ENCODE measurements at places on chromosomes 7 and 10. TPM values are rescaled to one million over a fixed set of nuclear protein-coding genes. Genes with fewer than 3 reads are reported as not detected.

Gene PBLD
- total RNA-seq, result 1.3 TPM

Gene FEZF1
- total RNA-seq, result not detected

Gene YWHAG
- 96.9 TPM for total RNA-seq

Gene NANOS1
- 0.52 TPM for total RNA-seq

Gene PAX4
- total RNA-seq, result not detected

Gene KCNIP2
- total RNA-seq, result 0.79 TPM

Gene PDE6C
- total RNA-seq, result not detected

Gene ANKRD22
- total RNA-seq, result not detected

Gene TLX1
- total RNA-seq, result not detected

Gene RBM20
- total RNA-seq, result 0.40 TPM

Gene DLG5
- total RNA-seq, result 2.6 TPM

DNA sequence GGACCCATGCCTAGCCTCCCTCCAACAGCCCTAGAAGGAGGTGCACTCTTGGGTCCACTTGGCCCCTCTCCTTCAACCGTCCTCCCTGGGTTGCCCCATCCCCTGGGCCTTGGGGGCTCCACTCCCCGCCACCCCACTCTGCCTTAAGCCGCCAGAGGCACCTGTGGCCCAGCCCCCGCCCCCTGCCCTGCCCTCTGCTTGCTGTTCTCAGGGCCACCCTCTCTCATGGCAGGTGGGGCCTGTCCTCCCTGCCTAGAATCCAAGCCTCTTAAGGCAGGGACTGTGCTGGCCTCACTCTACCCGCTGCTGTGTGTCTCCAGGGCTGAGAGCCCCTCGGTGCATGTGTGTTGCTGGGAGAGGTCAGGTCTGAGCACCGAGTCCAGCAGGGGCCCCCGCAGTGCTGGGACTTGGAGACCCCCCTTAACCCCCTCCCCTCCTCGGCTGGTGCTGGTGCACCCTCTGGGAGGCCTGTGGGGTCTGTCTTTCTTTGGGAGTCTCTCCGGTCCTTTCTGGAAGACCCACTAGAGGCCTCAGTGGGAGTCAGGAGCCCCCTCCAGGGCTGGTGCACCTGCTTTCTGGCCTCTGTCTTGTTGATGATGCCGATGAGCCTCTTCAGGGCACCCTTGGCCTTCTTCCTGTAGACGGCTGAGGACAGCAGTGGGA is 43.8 kb downstream of the CFAP46 start:
- no peak for DNase-seq

DNA sequence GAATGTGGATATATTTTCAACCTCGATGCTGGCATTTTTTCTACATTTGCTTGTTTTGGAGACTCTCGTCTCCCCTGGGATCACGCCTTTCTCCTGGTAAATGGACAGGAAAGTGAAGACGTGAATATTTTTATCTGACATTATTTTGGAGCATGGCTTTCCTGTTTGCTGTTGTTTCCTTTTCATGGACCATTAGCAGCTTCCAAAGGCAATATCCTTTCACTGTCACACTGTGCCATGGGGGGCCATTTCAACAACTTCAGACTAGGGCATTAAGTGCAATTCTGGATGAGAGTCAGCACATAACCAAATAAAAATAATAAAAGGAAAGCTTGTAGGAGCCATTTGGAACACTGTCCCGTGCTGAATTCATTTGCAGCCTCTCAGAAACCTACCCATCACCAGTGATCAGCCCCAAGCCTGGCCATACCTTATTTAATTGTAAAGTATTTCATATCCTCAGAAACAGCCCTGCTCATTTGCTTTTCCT is 75.9 kb upstream of the NEUROD6 start:
- no peak for DNase-seq

DNA sequence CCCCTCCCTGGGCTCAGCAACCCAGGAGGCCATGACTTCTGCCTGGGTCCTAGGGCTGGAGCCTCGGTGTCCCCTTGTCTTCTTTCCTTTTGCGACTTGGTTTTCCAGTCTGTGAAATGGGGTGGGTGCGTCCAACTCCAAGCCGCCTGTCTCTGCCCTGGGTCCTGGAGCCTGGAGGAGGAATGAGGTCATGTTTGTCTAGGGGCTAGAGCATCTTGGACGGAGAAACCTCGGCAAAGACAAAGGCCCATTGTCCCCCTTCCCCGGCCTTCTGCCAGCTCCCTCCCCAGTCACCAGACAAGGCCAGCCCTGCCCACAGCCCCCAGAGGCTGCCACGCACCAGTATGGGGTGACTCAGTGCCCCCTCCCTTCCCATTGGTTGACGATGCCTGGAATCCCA is 39.8 kb upstream of the ELN start:
- no peak for DNase-seq

- no peak for DNase-seq
Observed at GRCh38 chr10:48502791-48503190, 102.1 kb downstream of the ARHGAP22 start.

- DNase-seq, result no peak
Observed at GRCh38 chr7:21544303-21544656, 1.4 kb downstream of the DNAH11 start.

- no peak for DNase-seq
Observed at GRCh38 chr7:25517906-25518305, 289.6 kb upstream of the NPVF start.

DNA sequence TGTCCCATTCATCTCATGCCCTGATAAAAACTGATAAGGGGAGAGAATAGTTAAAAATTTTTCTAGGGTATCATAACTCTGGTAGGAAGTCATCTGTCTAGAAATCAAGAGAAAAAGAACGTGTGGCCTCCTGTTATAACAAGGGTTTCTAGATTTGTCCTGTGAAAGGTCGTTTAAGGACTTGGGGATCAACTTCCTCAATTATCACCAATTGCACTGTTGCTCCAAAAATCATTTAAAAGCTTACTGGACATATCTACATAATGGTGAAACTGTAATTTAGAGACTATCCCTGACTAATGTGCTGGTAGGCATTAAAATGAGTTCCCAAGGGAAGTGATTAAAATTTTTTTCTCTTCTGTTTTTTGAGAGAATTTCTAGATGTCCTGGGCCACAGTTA is 58.2 kb downstream of the GPR141 start:
- no peak for DNase-seq

DNA sequence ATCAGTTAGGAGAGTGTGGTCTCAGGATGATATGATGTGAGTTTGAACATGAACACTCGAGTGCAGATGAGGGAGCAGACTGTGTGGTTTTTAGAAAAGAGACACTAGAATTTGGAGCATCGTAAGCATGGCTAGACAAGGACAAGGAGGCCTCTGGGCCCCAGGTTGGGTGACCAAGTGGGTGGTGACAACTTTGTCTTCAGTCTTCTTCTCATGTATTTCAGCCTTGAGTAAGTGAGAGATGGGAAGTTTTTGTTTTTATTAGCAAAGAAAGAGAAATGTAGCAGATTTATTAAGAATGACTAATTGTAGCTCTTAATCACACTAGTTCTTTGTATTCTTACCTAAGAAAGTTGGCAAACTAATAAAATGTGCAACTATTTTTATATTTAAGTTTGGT is 16.3 kb downstream of the TES start:
- no peak for DNase-seq

DNA sequence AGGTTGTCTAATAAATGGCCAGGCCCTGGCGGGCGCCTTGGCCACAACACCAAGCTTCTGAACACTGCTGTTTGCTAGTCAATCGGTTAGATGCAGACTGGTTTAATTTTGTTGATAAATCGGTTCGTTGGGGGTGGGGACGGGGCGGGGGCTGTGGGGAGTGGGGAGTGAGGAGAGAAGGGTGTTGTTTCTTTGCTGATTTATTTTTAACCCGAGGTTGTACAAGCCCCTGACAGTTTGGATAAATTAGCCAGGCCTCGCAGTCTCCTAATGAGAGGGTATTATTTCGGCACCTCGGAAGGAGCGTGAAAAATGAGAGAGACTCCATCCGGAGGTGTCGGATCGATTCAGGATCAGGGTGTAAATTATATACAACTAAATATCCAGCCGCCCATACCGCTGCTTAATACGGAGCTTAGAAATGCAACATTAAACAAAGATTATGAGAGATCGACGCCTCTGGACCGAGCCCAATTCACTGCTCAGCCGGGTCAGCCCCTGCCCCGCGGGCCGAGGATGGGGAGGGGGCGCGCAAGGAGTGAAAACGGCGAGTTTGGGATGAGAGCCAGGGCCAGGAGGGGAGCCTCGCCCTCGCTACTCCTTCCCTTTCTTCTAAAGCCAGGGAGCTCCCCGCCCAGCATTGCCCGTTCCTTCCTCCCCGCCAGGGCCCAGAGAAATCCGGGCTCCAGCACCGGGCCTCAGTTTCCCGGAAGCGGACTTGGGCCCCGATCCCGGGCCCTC is 8.0 kb downstream of the UNCX start:
- no peak for DNase-seq

- no peak for DNase-seq
Observed at GRCh38 chr10:104735757-104736391, 94.8 kb downstream of the SORCS3 start.

GRCh38 chr10:44385026-44385695 is at the start of gene CXCL12:
Gene CXCL12 (minus strand): TSS chr10:44385097. CDS start chr10:44385005, 92 bp downstream.
- DNase-seq, result no peak

DNA sequence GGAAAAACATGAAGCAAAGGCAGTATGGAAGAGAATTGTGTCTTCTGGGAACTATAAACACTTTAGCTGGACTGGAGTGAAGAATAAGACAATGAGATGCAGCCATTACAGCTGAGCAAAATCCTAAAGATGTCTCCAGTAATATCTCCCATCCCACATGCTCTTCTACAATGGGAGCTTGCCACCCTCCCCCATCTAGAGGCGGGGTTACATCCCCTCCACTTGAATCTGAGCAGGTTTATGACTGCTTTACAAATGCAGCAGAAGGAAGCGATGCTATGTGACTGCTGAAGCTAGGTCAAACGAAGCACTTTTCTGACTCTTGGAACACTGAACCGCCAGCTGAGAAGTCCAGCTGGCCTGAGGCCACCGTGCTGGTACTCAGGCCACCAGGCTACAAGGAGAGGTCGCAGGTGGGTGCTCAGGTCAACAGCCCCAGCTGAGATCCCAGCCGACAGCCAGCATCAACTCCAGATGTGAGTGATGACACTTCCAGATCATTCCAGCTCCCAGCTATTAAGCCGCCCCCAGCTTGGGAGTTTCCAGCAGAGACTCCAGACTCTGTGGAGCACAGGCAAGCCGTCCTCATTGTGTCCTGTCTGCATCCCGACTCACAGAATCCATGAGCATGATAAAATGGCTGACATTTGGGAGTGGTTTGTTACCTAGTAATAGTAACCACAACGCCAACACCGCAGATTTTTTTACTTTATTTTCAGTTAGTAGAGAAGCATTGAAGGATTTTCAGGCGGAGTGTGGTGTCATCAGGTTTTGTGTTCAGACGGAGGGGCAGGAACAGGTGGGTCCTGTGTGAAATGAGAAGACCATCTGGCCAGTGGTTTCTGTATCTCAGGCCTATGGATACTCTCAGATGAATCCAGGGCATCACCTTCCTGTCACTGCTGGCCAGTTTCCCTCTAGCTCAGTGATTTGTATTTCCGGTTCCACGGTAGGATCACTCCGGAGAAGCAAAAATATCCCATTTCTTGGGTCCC is 89.3 kb downstream of the NPY start:
- DNase-seq, result no peak

DNA sequence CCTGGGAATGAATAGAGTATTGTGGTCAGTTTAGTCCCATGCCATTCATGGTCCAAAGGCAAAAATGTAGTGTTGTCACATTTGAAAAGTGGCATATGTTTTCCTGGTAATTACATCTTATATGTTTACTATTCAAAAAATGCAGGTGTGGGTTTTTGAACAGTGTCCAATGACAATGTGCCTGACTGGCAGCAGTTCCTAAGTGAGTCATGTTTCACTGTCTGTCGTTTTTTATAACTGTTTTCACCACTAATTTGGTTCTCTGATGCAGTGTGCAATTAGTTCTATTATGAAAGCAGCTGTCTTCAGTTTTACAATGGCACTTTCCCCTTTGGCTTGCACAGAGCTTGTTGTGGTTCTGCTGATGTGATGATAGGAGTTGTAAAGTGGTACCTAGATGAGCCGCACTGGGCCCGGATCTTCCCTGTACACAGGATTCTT is 162.3 kb downstream of the SEM1 start:
- DNase-seq, result no peak

DNA sequence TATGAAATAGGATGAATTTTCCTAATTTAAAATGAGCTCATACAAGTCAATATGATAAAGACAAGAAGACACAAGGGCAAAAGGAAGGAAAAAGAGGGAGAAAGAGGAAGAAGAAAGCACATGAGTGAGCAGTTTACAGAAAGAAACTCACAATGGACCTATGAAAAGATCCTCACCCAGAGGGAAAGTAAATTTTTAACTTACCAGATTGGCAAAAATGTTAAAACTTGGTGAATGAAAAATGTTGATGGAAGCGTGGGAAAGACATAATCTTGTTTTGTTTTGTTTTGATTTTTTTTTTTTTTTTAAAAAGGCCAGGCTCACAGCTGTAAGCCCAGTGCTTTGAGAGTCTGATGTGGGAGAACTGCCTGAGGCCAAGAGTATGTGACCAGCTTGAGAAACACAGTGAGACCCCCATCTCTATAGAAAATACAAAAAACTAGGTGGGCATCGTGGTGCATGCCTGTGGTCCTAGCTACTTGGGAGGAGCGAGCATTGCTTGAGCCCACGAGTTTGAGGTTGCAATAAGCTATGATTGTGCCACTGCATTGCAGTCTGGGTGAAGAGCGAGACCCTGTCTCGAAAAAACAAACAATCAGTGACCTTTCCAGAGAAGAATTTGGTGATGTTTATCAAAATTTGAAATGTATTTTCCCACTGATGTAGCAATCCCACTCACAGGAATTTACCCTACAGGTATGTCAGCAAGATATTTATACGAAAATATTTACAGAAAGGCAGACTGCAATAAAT is 152.9 kb upstream of the ASAH2 start:
- no peak for DNase-seq

GRCh38 chr10:28940158-28940888 is 263.0 kb downstream of the BAMBI start:
- no peak for DNase-seq

GRCh38 chr10:69241575-69241974 is 21.4 kb downstream of the HKDC1 start:
- no peak for DNase-seq

DNA sequence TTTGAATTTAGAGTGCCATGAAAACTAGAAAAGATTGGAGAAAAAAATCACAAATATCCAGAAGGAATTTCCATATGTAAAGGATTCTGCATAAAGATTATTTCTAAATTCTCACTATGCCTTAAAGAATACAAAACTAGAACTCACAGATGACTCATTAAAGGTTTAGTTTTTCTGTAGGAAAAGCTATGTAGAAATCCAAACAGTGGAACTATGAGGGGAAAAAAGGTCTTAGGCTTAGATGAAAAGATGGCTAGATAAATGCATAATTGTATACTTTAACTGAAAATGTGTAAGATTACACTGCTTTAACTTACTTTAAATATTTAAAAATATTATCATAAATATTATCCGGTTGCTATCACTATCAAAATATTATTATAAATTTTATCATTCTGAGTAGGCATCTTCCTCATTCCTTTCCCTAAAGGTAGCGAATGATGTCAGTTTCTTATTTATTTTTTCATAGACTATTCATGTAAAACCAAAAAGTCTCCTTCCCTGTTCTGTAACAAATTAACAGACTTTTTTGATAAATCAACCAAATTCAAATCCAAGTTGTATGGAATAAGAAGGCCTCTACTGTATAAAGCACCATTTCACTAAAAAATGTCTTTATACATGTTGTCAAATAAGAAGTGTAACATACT is 69.1 kb upstream of the COMTD1 start:
- no peak for DNase-seq

- no peak for DNase-seq
Observed at GRCh38 chr10:29517352-29517923, 117.3 kb downstream of the SVIL start.

Measured in activated naive CD4-positive, alpha-beta T cell treated with anti-CD3 and anti-CD28 coated beads for 36 hours (primary cell).